Left lobe of liver (tissue), 2 donors: ENCODE measurements at places on chromosomes 6 and 20.
A peak's percentile ranks its signal among the peaks of the same experiment; 100 is the strongest.

GRCh38 chr6:88376197-88376596, 210.1 kb upstream of the CNR1 start:
- no peak for DNase-seq

DNA sequence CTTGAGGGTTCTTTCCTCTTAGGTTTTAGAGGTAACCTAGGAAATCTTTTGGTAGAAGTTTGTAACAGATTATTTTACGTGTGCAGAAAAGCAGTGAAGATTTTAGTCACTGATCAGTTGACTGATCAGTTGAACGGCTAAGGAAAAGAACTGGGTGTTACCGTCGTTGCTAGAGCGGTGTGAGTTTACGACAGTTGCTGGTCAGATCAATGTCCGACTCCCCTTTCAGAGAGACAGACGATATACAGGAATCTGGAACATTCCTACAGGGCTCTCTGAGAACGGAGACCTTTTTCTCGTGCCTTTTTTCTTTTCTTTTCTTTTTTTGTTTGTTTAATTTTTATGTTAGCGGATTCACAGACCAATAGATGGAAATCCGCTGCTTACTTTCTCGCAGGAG, 132.1 kb upstream of the ZNF184 start:
- no peak for DNase-seq

GRCh38 chr6:39251406-39251805, 22.1 kb upstream of the KCNK5 start:
- peak; percentile 64 for DNase-seq

- DNase-seq = no peak
These were observed 65.1 kb upstream of the PLEKHG1 start for GRCh38 chr6:150534553-150534952.

GRCh38 chr20:11080781-11081377, 407.1 kb upstream of the JAG1 start:
- DNase-seq = no peak

DNA sequence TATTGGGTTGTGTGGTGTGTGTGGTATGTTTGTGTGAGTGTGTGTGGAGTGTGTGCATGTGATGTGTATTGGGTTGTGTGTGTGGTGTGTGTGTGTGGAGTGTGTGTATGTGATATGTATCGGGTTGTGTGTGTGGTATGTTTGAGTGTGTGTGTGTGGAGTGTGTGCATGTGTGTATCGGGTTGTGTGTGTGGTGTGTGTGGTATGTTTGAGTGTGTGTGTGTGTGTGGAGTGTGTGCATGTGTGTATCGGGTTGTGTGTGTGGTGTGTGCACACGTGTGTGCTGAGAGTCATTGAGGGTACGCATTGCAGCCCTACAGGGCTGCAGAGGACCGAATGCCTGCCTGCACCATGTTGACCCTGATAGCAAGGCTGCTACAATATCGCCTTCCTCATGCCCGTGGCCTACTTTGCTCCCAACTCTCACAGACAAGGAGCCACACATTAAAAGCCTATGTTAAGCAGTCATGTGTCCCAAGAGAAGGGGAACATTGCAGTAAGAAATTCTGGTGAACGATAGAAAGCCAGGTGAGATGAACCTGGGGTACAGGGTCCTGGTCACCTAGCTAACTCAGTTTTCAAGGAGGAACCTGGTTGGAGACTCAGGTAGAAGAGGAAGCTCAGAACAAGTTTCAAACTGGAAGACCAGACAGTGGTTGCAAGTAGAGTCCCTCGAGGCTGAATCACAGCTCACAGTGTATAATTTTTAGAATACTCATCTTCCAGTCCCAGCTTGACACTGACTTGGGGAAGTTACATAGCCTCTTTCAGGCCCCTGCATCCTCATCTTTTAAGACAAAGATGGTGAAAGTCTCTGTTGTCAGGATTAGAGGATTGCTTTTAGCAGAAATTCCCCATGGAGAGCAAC, 45.7 kb upstream of the TMEM170B start:
- no peak for DNase-seq

DNA sequence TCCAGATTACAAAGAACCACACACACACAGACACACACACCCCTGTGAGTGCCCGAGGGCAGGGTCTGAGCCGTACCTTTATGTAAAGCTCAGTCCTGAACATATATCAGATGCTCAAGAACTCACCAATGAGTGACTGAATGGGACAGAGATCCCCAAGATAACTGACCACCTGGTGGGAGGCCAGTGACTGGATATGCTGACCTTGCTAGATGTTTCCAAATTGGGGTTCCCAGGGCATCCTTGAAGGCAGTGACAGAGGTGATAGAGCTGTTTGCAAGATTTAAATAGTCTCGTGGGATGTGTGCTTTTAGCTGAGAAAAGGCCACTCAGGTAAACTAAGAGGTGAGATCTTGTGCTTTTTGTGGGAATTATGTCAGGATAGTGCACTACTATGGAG, 39.3 kb downstream of the KCNK17 start:
- DNase-seq = no peak

GRCh38 chr6:15443119-15443830, 197.4 kb downstream of the JARID2 start:
- DNase-seq = no peak

DNA sequence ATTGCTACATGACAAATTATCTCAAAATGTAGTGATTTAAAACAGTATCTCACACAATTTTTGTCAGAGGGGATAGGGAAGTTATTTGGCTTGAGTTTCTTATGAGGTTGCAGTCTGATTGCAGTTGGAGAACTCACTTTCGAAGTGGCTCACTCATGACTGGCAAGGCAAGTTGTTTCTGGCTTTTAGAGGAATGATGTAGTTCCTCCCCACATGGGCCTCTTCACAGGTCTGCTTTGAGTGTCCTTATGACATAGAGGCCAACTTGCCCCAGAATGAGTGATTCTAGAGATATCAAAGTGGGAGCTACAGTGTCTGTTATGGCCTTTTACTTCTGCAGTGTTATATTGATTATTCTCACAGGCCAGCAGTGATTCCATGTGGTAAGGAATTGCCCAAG, 6.1 kb downstream of the DOP1A start:
- no peak for DNase-seq

GRCh38 chr20:55173601-55174000, 698.2 kb downstream of the DOK5 start:
- peak; percentile 68 for DNase-seq

DNA sequence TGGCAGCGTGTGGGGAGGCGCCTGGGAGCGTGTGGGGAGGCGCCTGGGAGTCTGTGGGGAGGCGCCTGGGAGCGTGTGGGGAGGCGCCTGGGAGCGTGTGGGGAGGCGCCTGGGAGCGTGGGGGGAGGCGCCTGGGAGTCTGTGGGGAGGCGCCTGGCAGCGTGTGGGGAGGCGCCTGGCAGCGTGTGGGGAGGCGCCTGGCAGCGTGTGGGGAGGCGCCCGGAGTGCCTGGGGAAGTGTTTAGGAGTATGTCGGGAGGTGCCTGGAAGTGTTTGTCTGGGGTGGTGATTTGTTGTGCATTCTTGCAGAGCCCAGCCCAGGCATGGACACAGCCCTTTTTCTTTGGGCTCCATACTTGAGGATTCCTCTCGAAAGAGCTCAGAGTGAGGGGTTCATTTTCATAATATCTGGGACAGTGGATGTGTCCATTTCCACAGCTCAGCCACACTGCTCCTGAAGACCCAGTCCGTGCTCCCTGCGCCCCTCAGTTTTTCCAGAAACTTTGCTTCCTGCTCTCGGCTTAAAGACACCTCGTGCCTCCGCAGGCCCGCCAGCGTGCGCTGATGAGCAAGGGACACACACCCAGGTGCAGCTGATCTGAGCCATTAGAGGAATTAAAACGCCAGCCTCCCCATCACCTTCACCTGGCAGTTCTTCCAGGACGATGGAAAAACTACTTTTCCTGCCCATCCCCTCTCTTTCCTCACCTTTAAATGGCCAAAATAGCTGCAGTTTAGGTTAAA, 172.2 kb upstream of the THBS2 start:
- no peak for DNase-seq

DNA sequence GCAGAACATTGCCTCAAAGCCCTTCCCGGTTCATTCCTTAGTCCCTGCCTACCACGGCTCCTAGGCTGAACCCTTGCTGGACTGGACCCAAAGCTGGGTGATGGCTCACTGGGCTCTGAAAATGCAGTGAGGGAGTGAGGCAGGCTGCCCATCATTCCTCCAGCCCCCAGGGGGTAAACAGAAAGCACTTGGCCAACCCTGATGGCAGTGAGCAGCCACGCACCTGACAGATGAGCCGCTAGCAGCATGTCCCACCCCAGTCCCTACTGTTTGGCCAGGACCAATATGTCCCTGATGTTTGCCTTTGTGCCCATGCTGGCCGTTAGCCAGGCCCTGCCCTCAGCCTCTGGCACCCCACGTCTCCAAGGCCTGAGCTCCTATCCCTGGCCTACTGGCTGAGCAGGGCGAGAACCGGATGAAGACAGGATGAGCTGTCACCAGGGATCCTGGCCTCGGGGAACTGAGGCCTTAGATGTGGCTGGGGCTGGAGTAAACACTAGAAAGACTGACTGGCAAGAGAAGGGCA, 19.4 kb upstream of the BAK1 start:
- no peak for DNase-seq

DNA sequence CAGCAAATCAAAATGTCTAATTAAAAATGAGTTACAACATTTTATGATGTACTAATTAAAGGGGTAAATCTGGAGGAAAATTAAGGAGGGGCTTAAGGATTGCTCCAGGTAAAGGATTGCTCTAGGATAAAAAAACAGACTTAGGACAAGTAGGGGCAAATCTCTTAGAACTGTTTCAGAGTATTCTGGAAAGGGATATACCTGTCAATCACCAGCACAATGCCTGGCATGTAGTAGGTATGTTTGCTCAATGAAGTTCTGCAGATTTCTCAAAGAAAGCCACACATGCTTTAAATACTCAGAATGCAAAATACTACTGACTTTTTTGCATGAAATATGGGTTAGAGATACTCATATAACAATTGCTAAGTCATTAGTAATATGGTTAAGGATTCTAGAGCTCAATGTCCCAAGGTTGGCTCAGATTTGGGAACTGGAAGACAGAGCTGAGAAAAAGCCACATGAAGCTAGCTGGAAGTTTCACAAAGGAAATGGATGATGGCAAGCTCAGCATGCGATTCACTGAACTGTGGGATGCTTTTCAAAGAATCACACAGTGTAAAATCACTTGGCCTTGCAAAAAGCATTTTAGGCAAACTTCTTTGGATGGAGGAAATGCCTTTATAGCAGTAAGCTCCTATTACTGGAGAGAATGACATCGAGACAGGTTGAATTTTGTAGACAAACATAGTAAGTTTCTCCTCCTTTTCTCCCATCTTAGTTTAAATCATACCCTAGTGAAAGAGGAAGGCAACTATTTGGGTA, 72.8 kb downstream of the MAP3K5 start:
- no peak for DNase-seq

GRCh38 chr6:89963391-89963790, 69.1 kb downstream of the GJA10 start:
- no peak for DNase-seq

- DNase-seq = no peak
These were observed 71.3 kb downstream of the CDKAL1 start for GRCh38 chr6:20605581-20605980.

DNA sequence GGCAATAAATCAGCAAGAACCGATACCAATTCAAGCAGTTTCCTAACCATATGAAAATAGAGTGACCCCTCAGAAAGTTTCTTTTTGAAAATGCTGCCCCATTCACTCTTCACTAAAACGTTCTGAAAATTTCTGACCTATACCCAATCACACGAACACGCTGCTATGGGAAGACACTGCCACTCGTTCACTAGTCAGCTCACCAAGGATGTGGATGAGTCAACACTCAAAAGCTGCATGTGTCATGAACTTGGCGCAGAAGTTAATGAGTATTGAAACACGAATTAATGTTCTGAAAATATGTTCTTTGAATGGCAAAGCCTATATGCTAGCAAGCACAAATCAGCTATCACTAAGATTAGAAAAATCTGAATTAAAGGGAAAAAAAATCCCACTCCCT, 84.2 kb downstream of the PREP start:
- no peak for DNase-seq

DNA sequence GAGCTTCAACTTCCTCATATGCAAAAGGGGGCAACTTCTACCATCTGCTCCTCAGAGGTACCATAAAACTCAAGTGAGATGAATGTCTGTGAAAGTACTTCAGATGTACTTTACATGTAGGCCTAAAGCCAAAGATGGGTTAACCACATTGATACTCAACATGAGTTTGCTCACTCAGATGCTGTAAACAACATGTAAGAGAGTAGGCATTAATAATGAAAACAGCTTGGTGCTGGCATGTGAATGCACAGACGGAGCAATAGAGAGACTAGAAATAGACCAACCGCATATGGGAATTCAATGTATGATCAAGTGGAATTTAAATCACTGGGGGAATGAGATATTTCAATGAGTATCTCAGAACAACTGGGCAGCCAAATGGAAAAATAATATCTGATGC, 143.8 kb upstream of the CDYL start:
- DNase-seq = no peak

GRCh38 chr20:50409495-50409894, 100.7 kb upstream of the PTPN1 start:
- no peak for DNase-seq

GRCh38 chr20:50449738-50450492, 60.3 kb upstream of the PTPN1 start:
- DNase-seq = no peak

DNA sequence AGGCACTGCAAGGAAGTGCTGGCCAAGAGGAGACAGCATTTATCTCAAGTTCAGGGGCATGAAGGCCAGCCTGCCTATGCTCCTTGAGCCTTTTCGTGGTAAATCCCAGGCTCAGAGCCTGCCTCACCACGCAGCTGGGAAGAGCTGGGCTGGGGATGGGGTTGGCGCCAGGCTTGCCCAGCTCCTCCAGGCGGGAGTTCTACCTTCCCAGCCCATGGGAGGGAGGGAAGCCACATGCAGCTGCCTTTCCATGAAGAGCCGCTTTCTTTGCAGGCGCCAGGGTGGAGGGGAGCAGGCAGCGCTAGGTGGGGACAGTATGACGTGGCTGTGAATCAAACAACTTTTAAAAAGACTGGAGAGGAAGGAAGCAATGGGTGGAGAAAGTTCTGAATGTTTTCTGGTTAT, 19.5 kb upstream of the SIRT5 start:
- no peak for DNase-seq

DNA sequence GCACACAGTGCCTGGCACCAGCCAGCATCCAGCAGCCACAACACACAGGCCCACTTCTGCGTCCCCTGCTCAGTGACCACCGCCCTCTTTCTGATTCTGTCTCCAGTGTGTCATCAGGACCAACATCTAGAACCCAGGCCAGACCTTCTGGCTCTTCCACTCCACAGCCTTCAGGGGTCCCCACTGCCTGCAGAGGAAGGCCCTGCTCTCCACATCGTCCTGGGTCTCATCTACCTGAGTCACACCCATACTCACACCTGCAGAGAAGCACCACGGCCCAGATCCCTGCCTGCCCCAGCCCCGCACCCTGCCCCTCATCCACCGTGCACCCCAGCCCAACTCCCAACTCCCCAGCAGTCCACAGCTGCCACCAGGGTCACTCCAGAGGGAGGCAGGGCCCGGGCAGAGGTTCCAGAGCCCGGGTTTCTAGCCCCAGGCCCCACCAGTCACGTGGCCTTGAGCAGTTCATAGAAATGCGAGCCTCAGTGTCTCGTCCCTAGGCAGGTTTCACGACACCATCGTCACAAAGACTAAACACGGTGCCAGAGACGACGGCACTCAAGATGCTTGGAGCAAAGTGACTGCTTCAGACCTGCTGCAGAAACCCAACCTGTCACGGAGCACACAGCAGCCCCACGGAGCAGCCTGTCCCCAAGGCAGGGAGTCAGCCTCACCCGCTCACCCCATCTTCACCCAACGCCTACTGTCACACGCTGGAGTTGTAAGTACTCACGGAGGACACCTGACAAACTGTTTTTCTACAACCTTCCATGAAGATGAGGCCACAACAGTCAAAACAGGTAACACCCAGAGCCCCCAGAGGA, 16.1 kb downstream of the TAF4 start:
- no peak for DNase-seq

GRCh38 chr6:100235631-100236030, 229.1 kb downstream of the SIM1 start:
- no peak for DNase-seq
